ENCODE measurements at places on chromosomes 13 and 19.

DNA sequence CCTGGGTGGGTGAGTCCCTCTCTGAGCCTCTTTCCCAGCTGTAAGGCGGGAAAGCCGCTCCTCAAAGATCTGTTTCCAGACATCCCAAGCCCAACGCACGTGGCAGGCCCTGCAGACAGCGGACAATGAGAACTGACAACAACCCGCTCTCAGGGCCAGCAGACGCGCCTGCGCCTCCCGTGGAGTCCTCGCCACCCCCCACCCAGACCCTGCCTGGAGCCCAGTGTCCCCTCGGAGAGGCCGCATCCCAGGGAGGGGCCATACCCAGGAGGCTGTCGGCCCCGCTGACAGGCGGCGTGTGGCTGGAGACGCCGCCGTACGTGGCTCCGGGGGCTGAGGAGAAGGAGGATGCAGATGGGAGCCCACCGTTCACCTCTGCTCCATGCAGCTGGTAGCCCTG lies 16.3 kb upstream of the UQCR11 start:
- no peak for DNase-seq

GRCh38 chr13:69077267-69077666 lies 1030.4 kb upstream of the ATXN8OS start:
- no peak for DNase-seq

GRCh38 chr19:41940731-41941409 lies 12.6 kb upstream of the ERFL start:
- DNase-seq, result no peak

GRCh38 chr13:111973605-111974340 lies 93.2 kb upstream of the SOX1 start:
- no peak for DNase-seq

DNA sequence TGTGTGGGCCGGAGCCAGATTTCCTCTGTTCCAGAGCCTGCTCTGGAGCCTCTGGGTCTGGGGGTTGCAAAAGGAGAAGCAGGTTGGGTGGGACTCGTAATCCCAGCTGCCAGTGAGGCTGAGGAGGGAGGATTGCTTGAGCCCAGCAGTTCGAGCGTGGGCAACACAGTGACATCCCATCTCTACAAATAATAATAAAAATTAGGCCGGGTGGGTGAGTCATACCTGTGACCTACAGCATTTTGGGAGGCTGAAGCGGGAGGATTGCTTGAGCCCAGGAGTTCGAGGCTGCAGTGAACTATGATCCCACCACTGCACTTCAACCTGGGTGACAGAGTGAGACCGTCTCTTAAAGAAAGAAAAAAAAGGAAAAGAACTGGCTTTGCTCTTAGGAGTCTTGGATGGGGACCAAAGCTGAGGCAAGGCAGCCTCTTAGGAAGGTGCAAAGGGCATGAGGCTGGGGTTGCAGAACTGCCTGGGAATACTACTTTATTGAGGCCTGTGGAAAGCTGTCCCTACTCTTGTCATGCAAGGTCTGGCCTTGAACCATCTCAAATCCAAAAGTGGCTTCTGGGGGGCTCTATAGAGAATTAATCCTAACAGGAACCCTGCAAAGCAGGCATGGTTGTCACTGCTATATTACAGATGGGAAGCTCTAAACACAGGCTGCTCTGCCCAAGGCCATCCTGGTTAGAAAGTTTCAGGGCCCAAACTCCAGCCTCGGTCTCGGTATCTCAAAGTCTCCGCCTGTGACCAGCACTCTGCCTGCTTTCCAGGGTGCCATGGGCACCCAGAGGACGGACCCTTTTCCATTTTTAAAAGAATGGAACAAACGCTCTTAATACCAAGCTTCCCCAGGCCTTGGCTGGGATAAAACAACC lies 880 bp upstream of the C19orf12 start:
- peak; percentile 42 for DNase-seq

- DNase-seq, result no peak
These were observed 10.2 kb downstream of the ENOX1 start for GRCh38 chr13:43776501-43777079.

- peak; percentile 69 for DNase-seq
These were observed 6.0 kb downstream of the A1BG start for GRCh38 chr19:58346961-58347929.

DNA sequence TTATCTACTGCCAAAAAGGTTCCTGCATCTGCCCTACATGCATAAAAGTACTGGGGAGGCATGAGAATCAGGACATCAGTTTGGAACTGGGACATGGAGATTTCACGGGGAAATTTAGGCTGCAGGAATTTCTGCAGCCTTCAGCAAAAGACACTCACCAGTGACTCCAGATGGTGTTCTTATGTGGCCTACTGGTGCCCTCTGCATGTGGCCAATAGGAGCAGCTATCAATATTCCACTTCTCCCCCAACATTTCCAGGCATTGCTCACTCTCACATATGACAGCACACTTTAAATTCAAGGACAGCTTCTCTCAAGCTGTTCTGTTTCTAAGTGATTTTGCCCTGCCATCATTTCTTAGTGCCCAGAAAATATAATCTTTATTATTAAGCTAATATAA lies 570.5 kb upstream of the ARGLU1 start:
- no peak for DNase-seq

GRCh38 chr19:2462635-2463421 lies 6.1 kb upstream of the LMNB2 start:
- peak; percentile 82 for DNase-seq

- no peak for DNase-seq
These were observed 624.0 kb upstream of the GPC6 start for GRCh38 chr13:92602560-92602959.

DNA sequence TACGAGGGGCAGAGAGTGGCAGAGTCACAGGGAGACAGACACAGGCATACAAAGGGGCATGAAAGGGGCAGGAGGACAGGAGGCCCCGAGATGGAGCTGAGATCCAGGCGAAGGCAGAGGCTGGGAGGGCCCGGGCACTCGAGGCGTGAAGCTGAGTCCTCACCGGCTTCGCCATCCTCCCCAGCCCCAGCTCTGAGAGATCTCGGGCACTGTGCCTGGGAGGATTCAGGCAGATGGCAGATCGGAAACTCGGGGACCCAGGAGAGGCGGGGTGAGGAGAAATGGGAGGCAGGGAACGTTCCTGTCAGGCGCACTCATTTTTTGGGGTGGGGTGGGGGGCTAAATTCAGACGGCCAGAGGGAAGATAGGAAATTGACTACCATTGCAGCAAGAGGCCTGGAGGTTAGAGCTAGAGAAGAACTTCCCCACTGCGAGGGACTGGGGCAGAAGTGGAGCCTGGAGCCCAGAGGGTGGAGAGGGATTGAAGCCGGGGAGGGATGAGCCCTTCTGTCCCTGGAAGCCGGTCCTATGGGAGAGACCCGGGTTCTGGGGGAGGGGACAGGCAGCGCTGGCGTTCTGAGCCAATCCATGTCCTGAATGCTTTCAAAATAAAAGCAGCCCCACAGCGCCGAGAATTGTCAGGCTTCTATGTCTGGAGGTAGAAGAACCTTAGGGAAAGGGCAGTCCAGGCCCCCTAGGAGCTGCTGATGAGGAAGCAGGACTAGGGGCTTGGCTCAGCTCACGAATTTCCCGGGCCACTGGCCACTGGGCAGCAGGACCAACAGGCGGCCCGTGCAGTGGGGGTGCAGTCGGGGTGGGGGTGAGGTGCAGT lies 12.6 kb downstream of the LRRC4B start:
- no peak for DNase-seq

- DNase-seq, result no peak
These were observed 63.0 kb upstream of the ZNF536 start for GRCh38 chr19:30309176-30309575.

- DNase-seq, result no peak
These were observed 3.0 kb upstream of the ZNF628 start for GRCh38 chr19:55473225-55474012.

GRCh38 chr19:33826521-33826920 lies 29.9 kb downstream of the KCTD15 start:
- DNase-seq, result no peak

GRCh38 chr13:78169386-78169785 lies 250.8 kb upstream of the EDNRB start:
- DNase-seq, result no peak

DNA sequence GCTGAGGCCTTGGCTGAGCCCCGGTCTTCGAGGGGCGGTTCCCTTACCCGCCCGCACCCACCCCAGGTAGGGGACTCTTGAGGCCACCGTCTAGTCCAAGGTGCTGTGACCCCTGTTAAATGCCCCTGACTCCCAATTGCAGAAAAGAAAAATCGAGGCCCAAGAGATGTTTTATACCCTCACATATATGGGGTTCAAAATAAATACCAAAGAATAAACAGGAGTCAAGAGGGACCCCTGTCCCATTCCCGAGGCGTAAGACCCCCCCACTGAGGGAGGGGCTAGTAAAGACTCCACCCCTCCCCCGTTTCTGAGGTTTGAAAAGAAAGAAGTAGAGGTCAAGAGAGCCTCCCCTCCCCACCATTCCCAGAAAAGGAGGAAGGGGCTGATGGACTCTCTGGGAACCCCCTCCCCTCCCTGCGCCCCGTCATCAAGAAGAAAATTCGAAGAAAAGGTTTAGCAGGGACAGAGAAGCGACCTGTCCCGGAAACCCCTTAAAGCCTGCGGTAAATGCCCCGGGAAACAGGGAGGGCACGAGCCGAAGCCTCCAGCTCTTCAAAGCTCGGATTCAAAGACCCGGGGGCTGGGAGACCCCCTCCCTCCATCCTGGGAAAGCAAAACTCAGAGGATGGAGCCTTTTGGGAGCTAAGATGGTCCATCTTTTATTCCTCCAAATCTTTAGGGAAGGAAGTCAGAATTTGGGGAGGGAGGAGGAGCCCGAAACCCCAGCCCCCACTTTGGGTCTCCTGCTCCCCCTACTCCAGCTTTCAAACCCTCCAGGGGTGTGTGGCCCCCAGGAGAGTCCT lies 755 bp upstream of the RAB3A start:
- peak; percentile 73 for DNase-seq

DNA sequence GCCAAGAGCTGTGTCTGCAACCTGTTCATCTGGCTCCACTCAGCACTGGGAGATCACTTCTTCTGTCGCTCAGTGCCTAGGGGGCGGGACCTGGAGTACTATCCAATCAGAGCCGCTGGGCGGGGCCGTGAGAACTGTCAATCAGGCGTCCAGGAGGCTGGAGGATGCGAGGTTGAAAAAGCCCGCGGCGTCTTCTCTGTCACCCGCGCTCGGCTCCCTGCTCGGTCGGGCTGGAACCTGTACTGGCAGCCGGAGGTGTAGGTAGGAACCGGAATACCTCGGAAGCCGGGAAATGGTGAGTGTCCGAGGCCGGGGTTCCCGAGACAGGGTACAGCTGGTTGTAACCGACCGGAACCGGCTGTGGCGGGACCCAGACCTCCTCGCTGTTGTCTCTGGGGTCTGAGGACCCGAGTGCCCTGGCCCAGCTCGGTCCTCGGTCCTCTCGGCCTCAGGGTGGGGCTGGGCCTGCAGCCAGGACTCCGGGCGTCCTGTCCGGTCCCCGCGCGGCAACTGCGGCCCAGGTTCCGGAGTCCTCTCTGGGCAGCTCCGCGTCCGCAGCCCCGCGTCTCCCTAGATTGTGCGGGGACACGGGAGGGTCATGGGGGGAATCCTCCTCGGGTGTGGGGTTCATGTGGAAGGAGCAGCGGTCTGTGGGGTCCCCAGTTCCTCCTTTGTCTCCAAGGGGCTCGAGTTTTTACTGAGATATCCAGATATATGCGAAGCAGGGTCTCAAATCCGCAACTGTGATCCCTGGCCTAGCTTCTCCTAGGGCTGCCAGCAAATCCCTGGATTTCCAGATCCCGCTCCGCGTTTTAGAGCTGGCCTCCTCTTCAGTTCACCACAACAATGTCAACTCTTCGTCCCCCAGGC lies 42.6 kb downstream of the ZNF627 start:
- peak; percentile 98 for DNase-seq

DNA sequence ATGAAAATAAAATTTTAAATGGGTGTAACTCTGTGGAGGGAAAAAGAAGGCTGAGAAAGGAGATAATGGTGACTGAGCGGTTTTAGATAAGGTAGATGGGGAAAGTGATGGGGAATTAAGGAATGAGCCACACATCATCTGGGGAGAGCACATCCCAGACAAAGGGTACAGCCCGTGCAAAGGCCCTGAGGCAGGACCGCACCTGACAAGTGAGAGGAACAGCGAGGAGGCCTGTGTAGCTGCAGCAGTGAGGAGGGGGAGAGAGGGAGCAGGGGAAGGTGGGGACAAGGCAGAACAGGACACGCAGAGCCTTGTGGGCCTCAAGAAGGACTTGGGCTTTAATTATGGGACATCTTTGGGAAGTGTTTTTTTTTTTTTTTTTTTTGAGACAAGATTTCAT lies 1.8 kb upstream of the CELF5 start:
- DNase-seq, result no peak

DNA sequence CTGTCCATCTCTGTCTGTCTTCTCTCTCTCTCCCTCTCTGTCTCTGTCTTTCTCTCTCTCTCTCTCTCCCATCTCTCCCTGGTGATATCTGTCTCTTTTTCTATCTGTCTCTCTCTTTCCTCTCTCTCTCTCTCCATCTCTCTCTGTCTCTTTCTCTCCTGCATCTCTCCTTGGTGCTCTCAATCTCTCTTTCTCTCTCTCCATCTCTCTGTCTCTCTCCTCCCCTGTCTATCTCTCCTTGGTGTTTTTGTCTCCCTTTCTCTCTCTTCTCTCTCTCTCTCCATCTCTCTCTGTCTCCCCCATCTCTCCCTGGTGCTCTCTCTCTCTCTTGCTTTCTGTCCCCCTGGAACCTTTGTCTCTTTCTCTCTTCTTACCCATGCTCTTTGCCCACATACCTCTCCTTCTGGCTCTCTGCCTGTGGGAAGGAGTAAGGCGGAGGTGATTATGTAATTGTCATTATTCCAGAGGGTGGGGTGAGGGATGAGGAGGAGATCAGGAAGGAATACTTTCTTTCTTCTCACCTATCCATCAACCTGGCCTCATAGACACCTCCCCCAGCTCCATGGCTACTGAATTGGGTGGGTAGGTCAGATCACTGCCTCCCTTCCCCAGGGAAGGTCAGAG lies 30.9 kb upstream of the CYP2B6 start:
- peak; percentile 12 for DNase-seq

GRCh38 chr19:54731191-54731590 lies 6.9 kb downstream of the KIR3DL3 start:
- DNase-seq, result no peak

- DNase-seq, result no peak
These were observed 29.2 kb downstream of the IL12RB1 start for GRCh38 chr19:18057557-18057956.

- peak; percentile 35 for DNase-seq
These were observed 24.7 kb downstream of the FRY start for GRCh38 chr13:32056316-32056715.

DNA sequence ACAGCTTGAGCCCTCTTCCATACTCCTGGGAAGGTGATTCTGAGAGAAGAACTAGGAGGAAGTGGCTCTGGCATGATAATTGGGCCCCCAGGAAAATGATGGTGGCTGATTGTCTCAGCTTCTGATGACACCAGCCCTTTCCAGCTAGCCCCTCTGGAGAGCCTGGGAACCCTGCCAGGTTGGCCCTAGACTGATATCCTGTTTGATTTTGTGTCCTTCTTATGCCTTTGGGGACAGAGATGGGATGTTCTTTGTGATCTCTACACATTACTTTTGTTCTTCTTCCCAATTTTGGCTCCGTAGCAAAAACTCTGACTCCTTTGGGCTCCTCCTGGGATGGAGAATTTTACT lies 39.7 kb downstream of the ERICH6B start:
- no peak for DNase-seq

DNA sequence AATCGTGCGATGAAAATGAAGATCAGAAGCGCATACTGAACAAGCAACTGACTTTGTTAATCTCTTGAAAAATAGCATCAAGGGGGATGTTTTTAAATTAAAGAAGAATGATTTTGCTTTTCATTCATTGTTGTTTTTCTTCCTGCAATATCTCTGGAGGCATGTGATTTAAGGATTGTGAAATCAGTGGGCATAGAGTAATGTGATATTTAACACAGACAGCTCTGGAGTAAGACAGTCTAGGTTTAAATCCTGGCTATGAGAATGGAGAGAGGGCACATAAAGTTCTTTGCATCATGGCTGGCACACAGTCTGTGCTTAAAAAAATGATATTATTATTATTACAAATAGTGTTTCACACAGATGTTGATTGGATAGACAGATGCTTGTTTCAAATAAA lies 243.1 kb upstream of the NBEA start:
- DNase-seq, result no peak
